ENCODE measurements at places on chromosomes 3 and 15. TPM values are rescaled to one million over a fixed set of nuclear protein-coding genes. Genes with fewer than 3 reads are reported as not detected.
A peak's percentile ranks its signal among the peaks of the same experiment; 100 is the strongest.

The P2RY13 gene
- 0.80 TPM for total RNA-seq

The ZNF80 gene
- not detected for total RNA-seq

The ATP10A gene
- total RNA-seq, result 0.89 TPM

The CASR gene
- 0.22 TPM for total RNA-seq

The ROPN1 gene
- 1.1 TPM for total RNA-seq

The LRRC31 gene
- total RNA-seq, result 66.0 TPM

The PP2D1 gene
- not detected for total RNA-seq

The STRC gene
- 1.1 TPM for total RNA-seq

The CILP gene
- 8.7 TPM for total RNA-seq

The SLC15A2 gene
- 3.1 TPM for total RNA-seq

The MUC4 gene
- 203 TPM for total RNA-seq

The GOLGA6C gene
- not detected for total RNA-seq

The CLDN16 gene
- not detected for total RNA-seq

DNA sequence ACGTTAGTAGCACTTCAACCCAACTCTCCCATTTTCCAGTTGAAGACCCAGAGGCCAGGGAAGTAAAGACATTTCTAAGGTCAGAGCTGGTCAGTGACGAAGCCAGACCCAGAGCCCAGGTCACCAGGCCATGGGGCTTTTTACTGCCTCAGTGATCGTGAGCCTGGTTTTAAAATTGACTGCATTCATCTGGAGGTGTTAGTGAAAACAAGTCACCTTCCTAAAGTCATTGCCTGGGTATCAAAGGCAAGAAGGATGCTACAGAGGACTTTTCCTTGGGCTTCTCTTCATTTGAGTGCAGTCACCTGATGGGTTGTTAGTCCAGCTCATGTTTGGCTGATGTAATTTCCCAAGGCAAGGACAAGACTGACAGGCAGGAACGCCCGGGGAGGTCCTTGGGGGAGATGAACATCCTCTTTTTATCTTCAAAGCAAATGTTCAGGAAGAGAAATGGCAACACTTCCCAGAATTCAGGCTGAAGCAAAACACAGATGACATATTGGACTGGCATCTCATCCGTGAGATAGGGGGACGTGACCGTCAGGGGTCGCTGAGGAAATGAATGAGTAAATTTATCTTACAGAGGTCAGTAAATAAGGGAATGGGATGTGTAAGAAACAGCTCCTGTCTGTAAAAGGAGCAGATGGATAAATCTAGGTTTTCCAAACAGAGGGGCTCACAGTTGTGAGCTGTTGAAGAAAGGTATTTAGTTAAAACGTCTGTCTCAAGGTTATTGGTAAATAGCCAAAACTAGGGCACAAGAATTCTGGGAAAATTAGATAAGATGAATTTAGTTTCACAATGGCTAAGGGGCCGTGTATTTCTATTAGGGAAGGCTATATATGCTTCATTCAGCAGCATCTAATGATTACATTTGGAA, 201.2 kb downstream of the OPA1 start:
- DNase-seq, result no peak

GRCh38 chr15:36757189-36757814, 177.9 kb downstream of the CDIN1 start:
- DNase-seq, result no peak

DNA sequence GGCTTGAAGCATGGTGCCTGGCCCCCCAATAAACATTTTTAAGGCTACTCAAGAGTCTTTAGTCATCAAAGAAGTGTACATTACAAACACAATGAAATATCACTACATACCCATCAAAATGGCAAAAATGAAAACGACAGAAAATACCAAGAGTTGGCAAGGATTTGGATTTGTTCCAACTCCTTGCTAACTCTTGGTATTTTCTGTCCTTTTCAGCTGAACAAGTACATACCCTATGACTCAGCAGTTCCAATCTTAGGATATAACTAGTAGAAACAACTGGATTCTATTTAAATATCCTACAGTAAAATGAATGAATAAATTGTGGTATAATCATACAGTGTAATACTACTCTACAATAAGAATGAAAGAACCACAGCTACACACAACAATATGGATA, 25.1 kb upstream of the GABPB1 start:
- DNase-seq, result no peak

DNA sequence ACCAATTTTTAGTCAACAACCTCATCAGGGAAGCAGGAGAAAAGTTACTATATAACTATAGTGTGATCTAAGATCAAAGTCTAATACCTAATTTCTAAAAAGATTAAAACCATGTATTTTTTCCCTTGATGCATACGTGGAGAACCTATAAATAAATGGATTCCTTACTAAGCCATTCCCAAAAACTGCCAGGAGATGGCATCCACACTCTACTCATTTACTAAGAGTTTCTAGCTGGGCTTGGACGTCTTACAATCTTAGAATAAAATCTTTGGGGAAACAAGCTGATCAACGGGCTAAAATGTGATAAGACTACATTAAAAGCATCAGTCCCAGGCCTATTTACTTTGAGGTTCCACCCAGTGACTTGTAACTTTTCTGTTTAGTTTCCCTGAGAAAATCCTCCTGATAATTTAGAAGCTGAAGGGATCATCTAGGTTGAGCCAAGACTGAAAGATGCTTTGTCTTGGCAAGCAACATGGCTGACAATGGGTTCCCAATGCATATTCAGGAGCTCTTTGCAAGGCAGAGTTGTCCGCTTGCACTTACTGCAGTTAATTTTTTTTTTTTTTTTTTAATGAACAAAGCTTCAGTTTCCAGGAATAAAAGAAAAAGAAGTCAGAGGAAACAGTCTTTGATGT, 85.5 kb upstream of the FGF12 start:
- DNase-seq, result peak; percentile 44

- no peak for DNase-seq
These were observed 39.3 kb downstream of the LRRK1 start for GRCh38 chr15:100958326-100959065.

GRCh38 chr15:39362821-39363561, 217.9 kb upstream of the THBS1 start:
- DNase-seq, result no peak

- DNase-seq, result peak; percentile 89
These were observed 34.5 kb downstream of the GPR171 start for GRCh38 chr3:151168269-151169094.

DNA sequence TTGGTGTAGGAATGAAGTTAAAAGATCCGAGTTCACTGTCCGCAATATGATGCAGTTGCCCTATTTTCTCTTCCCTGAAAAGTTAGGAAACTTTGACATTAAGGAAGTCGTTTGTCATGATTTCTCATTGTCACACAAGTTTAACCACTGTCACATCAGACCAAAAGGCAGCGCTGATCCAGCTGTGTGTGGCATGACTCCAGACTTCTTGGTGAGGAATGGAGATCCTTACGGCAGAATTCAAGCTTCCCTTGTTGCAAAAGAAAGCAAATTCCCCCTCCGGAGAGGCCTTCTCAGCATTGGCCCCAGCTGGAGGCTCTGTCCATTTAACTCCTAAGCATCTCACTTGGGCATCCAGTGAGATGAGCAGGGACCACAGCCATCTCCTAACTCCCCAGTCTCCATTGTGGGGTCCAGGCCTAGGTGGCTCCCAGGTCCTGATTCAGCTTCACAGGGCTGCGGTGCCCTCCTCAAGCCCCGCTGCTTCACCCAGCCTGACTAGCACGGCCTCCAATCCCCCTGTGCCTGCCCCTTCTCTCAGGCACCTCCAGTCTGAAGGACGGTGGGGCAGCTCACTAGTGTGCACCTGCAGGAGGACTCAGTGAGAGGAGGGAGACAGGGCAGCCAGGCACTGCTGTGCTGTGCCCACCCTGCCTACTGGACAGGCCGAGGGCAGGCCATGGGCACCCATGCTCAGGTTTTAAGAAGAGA, 159.5 kb downstream of the CHSY1 start:
- DNase-seq, result no peak

- no peak for DNase-seq
These were observed 10.3 kb downstream of the STOML1 start for GRCh38 chr15:73981761-73982221.

- no peak for DNase-seq
These were observed 35.6 kb downstream of the AGBL1 start for GRCh38 chr15:86115145-86115801.

DNA sequence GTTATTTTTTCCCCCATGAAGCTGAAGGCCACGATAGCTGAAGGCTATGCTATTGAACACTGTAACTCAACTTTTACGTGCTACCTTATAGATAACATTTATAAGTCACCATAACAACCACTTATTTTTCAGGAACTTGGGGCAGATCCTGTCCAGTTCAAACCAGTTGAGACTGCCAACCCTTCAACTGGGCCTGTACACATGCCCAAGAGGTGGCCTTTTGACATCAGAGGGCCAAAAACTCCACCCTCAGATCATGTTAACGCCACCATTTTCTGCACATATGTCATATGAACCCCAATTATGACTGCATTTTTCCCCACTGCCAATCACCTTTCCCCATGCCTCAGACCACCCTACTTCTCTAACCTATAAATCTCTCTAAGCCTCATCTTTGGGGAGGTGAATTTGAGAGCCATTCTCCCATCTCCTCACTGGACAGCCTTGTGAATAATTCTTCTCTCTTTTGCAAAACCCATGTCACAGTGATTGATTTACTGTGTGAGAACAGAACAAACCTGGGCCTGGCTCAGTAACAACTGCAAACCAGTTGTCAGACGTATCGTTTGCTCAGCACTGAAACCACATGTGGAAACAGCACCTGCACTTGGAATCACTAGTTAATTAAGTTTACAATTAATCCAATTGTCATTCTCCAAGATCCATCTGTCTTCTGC, 42.5 kb downstream of the ZNF445 start:
- DNase-seq, result no peak

DNA sequence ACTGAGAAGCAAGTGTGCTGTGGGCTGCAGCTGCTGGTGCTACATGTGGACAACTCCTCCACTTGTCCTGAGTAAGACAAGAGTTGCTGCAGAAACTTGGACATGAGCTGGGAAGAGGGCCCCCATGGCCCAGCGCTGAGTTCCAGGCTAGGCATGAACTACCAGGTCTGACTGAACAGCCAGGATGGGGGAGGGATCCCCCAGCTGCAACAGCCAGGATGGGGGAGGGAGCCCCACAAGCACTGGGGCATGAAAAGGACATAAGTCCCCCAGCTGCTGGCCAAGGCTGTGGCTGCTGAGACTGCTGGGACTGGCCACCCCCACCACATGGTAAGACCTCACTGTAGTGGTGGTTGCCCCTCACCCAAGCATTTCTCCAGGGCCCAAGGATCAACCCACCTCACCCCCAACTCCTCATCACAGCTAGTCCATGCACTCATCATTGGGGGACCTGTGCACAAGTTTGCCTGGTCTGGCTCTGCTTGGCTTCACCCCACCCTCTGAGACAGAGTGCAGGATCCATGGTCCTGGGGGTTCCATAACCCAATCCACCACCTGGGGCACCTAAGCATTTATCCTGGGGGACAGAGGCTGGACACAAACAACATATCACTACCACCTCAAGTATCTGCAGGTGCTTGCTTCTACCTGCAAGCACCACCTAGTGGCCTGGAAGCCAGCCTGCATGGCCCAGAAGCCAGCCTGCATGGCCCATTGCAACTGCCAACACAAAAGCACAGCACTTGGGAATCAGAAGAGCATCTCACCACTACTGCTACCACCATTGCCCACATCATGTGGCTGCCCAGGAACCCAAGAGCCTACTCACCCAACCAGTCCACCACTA, 84.5 kb upstream of the STT3B start:
- peak; percentile 42 for DNase-seq

DNA sequence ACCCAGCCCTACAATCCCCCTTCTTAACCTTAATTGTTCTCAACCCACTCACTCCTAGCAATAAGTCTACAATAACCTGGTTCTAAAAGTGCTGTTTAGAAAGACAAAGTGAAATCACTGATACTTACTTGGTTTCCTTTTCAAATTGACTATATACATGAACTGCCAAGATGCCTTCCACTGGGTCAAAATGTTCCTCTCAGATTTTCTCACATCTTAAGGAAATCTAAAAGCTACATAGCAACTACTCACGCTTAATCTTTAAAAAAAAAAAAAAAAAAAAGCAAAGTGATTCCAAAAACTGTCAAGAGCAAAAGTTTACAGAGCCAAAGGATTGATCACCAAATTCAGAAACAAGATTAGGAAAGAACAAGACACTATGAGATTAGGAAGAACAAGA, 68.7 kb upstream of the MAP4 start:
- DNase-seq, result no peak

DNA sequence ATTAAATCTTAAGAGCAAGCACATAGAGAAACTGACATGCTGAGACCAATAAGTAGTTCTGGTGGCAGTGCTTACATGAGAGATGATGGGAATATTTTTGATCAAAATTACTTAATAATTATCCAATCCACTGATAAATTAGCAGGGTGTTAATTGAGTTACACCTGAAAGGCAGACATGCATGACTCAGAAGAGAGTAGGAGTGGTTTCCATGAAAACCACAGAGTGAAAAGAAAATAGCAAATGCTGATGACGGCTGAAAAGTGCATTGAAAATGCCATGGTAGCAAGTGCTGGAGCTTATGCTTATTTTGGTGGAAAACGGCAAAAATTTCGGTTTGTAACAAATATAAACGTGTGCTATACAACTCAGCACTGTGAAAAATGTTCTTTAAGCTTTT, 267.8 kb upstream of the LRRN1 start:
- DNase-seq, result no peak

DNA sequence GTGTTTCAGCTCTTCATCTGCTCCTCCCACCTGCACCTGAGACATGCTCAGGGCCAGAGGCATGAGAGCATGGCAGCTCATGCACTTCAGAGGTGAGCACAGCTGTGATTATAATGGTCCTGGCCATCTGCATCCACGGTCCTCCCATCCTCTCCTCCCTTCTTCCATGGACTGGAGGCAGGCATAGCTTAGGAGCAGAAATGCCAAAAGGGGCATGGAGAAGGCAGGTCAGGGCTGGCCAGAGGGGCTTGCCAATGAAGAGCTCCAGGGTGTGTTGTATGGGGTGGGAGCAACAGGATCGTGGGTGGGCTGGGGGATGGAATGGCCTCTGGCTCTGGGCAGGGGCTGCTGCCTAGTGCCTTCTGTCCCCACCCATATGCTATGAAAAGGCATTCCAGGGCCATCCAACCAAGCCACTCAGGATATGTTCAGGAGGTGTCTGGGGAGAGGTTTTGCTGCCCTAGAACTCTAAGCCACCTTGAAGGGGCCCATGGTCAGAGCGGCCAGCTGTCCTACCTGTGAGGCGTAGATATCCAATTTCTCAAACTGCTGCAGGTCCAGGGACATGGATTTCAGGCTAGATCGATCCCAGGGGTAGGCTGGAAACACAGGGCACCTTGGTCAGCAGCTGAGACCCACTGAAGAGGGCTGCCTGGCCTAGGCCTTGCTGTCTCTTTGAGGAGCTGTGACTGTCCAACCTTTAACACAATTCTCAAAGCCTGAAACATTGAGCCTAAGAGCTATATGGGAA, 26.1 kb downstream of the KY start:
- peak; percentile 11 for DNase-seq
